DMS79 treated with DMSO at 0.1 percent for 48 hours (cell line): ENCODE measurements at places on chromosomes 4 and X.

GRCh38 chr4:22323691-22324090 lies 192.2 kb downstream of the ADGRA3 start:
- no peak for DNase-seq

DNA sequence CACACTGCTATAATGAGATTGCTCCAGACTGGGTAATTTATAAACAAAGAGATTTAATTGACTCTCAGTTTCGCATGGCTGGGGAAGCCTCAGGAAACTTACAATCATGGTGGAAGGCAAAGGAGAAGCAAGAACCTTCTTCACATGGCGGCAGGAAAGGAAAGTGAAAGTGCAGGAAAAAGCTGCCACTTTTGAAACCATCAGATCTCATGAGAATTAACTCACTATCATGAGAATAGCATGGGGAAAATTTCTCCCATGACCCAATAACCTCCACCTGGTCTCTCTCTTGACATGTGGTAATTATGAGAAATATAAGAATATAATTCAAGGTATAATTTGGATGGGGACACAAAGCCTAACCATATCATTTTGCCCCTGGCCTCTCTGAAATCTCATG lies 884.2 kb downstream of the GLUD2 start:
- DNase-seq = no peak

GRCh38 chr4:51843309-51844152 lies 578 bp downstream of the DCUN1D4 start:
- DNase-seq = no peak

GRCh38 chr4:163556177-163556576 lies 61.7 kb downstream of the TMA16 start:
- no peak for DNase-seq

GRCh38 chr4:10554694-10555093 lies 97.5 kb upstream of the ZNF518B start:
- DNase-seq = peak; percentile 21

GRCh38 chrX:43357741-43358140 lies 298.4 kb upstream of the MAOA start:
- DNase-seq = no peak

DNA sequence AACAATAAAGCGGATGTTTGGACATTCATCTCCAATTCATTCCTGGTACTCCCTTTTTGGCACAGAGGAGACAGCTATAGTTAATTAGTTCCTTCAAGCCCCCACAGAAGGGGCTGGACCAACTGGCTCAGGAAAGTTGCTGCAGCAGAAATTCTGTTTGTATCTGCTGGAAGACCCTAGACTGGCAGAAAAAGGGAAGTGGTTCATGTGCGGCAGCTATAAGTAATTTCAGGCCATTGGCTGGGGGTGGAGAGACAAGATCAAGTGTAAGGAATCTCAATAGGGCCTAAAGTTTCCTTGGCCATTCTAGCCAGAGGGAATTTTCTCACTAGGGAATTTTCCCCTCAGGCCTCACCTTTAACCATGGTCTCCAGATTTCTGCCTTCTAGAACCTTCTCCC lies 89.9 kb upstream of the DHX15 start:
- DNase-seq = no peak

- DNase-seq = peak; percentile 93
Measured at GRCh38 chr4:17687237-17687857, 72.9 kb downstream of the MED28 start.

- no peak for DNase-seq
Measured at GRCh38 chr4:176971576-176972115, 178.9 kb upstream of the VEGFC start.

DNA sequence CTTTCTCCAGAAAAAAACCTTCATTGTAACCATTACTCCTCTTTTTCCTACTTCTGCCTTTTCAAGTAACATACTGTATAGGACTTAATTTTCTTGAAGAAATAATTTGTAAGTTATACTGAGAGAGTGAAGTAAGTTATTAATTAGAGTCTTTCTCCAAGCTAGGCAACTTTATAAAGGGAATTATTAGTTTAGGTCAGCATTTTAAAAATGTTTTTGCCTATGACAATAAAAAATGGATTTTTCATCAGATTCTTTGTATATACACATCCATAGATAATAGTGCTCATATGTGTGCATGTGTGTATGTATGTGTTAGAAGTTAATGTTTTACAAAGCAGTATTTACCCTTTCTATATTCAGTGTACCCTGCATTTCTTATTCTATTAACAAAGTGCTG lies 10.4 kb upstream of the NUDT6 start:
- no peak for DNase-seq

DNA sequence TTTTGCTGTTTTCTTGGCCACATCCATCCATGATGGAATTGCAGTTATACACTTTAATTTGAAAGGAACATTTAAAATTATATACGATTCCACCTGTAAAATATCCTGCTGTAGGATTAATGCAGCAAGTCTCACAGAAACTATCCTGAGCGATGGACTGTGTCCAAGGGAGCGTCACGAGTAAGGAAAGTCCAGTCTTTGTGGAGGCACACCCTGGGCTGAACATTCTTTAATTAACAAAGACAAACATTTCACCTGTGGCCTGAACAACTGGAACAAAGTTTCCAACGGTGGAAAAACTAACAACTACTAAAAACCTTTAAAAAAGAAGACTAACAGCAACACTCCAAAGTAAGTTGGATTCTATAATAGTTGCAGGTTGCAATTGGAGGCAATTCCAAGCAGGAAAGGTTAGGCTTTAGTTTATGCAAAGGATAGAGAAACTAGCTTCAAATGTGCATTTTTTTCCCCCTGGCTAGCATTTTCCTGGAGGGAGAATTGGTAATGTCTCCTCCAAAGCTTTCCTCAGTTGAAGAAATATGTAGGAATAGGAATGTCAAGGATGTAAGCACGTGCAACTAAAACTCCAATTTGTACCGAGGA lies 11.0 kb downstream of the EREG start:
- no peak for DNase-seq

DNA sequence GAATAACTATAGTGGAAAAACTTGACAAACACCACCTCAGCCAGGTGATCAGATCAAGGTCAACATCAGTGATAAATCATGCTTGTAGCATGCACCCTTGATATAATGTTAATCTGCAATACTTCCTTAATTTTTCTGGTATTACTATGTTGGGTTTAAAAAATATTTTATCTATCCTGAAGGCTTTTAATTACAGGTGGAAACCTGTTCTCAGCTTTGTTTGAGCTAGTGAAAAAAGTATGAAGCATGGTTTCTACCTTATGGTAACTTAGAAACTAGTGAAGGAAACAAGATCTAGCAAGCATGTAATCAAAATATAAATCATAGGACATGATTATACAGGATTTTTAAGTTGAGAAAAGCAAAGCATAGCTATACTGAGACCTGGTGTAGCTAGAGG lies 26.6 kb downstream of the MAOA start:
- no peak for DNase-seq

DNA sequence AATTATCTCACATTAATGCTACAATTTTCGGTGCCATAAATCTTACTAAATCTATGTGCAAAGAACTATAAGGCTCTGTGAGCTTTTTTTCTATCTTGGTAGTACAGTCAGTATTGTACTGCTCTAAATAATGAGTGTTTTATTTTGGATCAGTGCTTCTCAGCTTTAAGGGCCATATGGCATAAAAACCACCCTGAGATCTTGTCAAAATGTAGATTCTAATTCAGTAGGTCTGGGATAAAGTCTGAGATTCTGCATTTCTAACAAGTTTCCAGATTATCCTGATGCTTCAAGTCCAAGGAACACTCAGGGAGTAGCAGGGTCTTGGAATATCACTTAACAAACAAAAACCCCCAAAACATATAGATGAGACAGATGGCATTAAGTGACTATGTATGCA lies 486.5 kb downstream of the GRXCR1 start:
- DNase-seq = no peak

DNA sequence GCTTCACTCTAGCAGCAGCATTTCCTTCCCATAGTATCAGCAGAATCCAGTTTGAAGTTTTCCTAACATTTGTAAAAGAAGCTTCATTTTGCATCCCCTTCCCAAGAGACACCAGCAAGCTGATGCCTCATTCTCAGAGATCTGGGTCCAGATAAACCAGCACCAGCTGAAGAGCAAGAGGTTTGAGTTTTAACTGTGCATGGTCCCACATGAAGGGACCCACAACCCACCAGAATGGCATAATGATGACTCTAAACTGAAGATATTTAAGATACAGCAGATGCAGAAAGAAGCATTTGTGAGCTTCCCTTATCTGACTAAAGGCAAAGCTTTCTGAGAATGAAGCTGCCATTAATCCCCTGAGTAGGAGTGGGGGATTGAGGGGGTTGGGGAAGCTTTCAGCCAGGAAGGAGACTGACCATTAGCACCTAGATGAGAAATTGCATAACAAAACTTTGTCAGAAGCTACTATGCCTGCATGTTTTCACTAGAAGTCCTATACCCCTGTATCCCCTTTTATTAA lies 18.6 kb downstream of the NUDT6 start:
- no peak for DNase-seq

- no peak for DNase-seq
Measured at GRCh38 chr4:181566490-181566889, 676.7 kb upstream of the TENM3 start.

DNA sequence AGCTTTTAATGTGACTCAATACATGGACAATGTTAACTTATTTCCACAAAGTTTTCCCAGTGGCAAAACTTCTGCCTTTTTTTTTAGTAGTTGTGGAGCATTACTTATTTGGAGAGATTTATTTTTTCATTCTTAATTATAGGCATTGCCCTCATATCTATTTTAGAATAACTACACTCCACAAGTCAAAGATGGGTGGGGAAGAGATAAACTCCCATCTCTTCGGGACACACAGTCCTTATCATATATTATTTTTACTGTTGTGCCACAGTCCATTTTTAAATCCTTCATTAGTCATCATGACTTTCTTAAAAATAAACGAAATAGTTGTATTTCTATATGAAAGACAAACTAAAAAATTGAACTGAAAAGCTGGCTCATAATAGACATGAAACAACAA lies 1.2 kb downstream of the DMD start:
- DNase-seq = no peak

GRCh38 chrX:19121898-19122640 lies at the start of gene ADGRG2:
TSS of gene ADGRG2 (minus strand) at chrX:19122468. CDS start at chrX:19068834, 53,634 bp downstream.
- DNase-seq = no peak

DNA sequence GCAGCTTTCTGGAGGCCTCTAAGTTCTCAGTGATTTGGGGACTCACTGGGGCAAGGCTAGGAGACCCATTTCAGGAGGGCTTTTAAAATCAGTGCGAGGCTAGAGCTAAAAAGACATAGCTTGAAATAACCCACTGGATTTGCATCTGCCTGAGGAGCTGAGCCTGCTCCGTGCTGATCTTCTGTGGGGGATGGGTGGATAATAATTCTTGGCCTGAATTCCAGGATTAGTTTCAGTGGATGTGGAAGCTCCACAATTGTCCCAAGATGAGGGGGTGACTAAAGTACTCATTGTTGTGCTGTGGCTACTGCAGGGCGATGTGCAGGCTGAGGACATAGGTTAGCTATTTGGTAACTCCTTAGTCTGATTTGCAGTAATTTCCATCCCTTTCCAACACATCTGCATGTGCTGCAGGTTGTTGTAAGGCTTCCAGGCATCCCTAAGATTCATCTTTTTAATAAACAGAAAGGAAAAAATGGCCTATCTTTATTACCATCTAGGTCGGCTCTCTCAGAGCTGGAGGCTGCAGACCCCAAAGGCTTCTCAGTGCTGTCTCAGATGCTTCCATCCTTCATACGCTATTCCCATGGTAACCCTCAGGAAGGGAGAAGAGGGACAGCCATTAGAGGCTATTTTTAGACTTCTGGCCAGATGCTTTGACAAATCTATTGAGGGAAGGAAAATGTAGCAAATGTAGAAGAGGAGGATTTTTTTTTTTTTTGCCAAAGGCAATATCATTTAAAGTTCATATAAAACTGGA lies 63.4 kb downstream of the GRXCR1 start:
- no peak for DNase-seq

DNA sequence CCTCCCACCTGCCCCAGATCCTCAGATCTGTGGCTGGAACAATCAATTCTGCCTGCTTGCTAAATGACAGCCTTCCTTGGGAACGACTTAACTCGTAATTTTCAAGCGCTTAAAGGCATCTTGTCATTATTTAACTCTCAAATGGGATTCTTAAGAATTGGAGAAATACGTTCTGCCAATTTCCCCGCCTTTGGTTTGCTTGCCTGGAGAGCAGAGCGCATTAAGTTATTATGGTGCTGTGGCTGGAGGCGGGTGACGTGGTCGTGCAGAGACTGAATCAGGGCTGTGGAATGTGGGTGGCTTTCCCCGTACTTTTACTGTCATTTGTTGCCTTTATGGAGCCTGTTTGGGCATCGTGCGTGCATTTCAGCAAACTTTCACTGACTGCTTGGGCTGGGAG lies 78.9 kb upstream of the PSAPL1 start:
- no peak for DNase-seq

- no peak for DNase-seq
Measured at GRCh38 chr4:142449771-142450373, 396.2 kb downstream of the INPP4B start.

DNA sequence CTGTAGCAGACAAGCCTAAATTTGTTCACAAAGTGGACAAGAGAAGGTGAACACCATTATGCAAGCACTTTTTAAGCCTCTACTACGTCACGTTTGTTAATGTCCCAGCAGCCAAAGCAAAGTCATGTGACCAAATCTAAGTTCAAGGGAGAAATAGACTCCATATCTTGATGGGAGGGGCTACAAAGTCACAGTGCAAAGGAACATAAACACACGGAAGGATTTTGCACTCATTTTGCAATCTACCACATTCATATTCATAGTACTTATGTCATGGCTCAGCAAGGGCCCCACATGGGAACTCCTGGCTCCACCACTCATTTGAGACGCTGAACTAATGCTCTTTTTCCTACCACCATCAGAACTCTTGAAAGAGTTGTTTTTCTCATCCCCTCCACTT lies 139.0 kb upstream of the JADE1 start:
- DNase-seq = no peak

GRCh38 chrX:3425031-3425430 lies 78.6 kb upstream of the MXRA5 start:
- DNase-seq = no peak

DNA sequence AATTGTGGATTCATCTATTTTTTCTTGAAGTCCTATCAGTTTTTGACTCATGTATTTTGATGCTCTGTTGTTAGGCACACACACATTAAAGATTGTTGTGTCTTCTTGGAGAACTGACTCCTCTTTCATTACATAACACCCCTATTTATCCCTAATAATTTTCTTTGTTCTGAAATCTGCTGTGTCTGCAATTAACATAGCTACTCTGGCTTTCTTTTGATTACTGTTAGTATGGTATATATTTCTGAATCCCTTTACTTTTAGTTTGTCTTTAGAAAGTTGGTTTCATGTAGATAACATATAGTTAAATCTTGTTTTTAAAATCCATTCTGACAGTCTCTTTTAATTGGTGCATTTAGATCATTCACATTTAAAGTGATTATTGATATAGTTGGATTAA lies 5.1 kb upstream of the PJA1 start:
- no peak for DNase-seq

GRCh38 chrX:149313871-149314371 lies 191.2 kb downstream of the IDS start:
- DNase-seq = no peak

GRCh38 chr4:73259571-73260090 lies 1.0 kb upstream of the ANKRD17 start:
- DNase-seq = peak; percentile 42

- no peak for DNase-seq
Measured at GRCh38 chr4:90458576-90458975, 331.4 kb downstream of the CCSER1 start.
